Mesangial cell (primary cell): ENCODE measurements at places on chromosomes 3 and 15. TPM values are rescaled to one million over a fixed set of nuclear protein-coding genes. Genes with fewer than 3 reads are reported as not detected.

The RETNLB gene
- not detected in 2 replicates for total RNA-seq

The CSTA gene
- not detected in 2 replicates for total RNA-seq

The ECE2 gene
- total RNA-seq: not detected in 2 replicates

The OIP5 gene
- 1.8 and 27.9 TPM in 2 replicates for total RNA-seq

The ZBED2 gene
- total RNA-seq: 3.3 and 20.5 TPM in 2 replicates

The DAPK2 gene
- total RNA-seq: 0.16 and 0.38 TPM in 2 replicates

The GP5 gene
- under 0.01 and 0.16 TPM in 2 replicates for total RNA-seq

The NKTR gene
- 9.6 and 13.3 TPM in 2 replicates for total RNA-seq

The CLDN18 gene
- total RNA-seq: not detected in 2 replicates

The CAND2 gene
- 9.0 and 13.2 TPM in 2 replicates for total RNA-seq

The SENP7 gene
- 3.6 and 4.9 TPM in 2 replicates for total RNA-seq
